ENCODE measurements at places on chromosomes 16 and 17. TPM values are rescaled to one million over a fixed set of nuclear protein-coding genes. Genes with fewer than 3 reads are reported as not detected.

- DNase-seq: no peak
These were observed 501.6 kb upstream of the PSMD7 start for GRCh38 chr16:73794994-73795393.

- no peak for DNase-seq
These were observed 53.1 kb downstream of the CYB5B start for GRCh38 chr16:69477546-69477945.

ZNF200 gene
- 8.7 TPM for total RNA-seq

ZDHHC1 gene
- 3.0 TPM for total RNA-seq
